HS-27A (cell line): ENCODE measurements at places on chromosomes 1 and 21.

GRCh38 chr1:52867087-52867863 lies 24.7 kb downstream of the ZYG11A start:
- no peak for DNase-seq

DNA sequence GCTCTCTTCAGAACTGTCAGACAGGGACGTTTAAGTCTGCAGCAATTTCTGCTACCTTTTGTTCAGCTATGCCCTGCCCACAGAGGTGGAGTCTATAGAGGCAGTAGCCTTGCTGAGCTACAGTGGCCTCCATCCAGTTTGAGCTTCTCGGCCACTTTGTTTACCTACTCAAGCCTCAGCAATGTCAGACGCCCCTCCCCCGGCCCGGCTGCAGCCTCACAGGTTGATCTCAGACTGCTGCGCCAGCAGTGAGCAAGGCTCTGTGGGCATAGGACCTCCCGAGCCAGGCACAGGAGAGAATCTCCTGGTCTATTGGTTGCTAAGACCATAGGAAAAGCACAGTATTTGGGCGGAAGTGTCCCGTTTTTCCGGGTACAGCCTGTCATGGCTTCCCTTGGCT lies 89.9 kb upstream of the PDC start:
- no peak for DNase-seq

GRCh38 chr21:31592963-31593560 lies 66.4 kb upstream of the SOD1 start:
- DNase-seq: no peak

DNA sequence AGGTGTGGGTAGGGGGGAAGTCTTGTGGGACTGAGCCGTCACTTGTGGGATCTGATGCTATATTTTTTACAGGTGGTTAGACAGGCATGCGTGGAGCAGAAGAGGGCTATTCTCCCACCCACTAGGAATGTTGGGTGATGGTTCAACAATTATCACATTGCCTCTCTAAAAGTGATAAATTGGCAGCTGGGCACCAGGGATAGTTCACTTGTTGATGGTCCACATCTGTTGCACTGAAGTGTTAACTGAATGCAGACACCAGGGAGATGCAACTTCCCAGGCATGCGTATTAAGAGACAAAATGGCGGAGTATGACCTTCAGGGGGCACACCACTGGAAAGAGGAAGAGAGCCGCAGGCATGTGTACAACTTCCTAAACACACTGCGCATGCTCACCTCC lies 193.3 kb upstream of the TNR start:
- no peak for DNase-seq

GRCh38 chr1:186948535-186948934 lies 119.8 kb downstream of the PLA2G4A start:
- no peak for DNase-seq
